ENCODE measurements at places on chromosomes 12 and 14.
A peak's percentile ranks its signal among the peaks of the same experiment; 100 is the strongest.

DNA sequence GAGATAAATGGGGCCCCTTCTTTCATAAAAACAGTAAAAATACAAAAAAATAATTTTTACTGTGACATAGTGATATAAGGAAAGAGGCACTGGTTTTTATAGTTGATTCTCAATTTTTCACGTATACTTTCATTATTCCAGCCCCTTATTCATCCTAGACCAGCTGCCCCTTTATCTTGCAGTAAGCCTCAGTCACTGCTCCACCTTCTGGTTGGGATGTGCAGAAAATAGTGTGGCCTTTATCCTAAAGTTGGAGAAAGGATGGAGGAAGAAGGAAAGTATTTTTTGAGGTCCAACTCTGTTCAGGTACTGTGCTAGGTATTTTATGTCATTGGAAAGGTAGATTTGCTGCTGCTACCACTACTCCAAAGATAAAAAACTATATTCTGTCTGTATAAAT lies 172.7 kb downstream of the ANO6 start:
- DNase-seq = no peak
- no peaks in the 10 kb centered on the region for H3K27me3 ChIP-seq
- H3K27ac ChIP-seq = no peak overlapping the region
- H3K4me1 ChIP-seq = no peaks in the 10 kb centered on the region
- no peak overlapping the region for H3K4me3 ChIP-seq
- peaks cover 52% of the 10 kb centered on the region for H3K36me3 ChIP-seq

- H3K4me1 ChIP-seq = no peaks in the 10 kb centered on the region
- no peak overlapping the region for H3K27ac ChIP-seq
- no peak overlapping the region for H3K4me3 ChIP-seq
- peaks cover 2% of the 10 kb centered on the region for H3K27me3 ChIP-seq
- no peak for DNase-seq
Measured at GRCh38 chr12:5507944-5508343, 76.0 kb downstream of the NTF3 start.

GRCh38 chr12:14931791-14932560 lies 6.4 kb downstream of the ERP27 start:
- H3K27ac ChIP-seq = no peak overlapping the region
- no peak overlapping the region for H3K4me3 ChIP-seq
- peaks cover 70% of the 10 kb centered on the region for H3K36me3 ChIP-seq
- no peaks in the 10 kb centered on the region for H3K4me1 ChIP-seq

GRCh38 chr12:40327535-40327934 lies 102.7 kb downstream of the LRRK2 start:
- H3K27me3 ChIP-seq = no peaks in the 10 kb centered on the region
- no peaks in the 10 kb centered on the region for H3K36me3 ChIP-seq
- no peak overlapping the region for H3K27ac ChIP-seq
- no peaks in the 10 kb centered on the region for H3K4me1 ChIP-seq
- H3K4me3 ChIP-seq = no peak overlapping the region

- H3K4me3 ChIP-seq = no peak overlapping the region
- no peaks in the 10 kb centered on the region for H3K4me1 ChIP-seq
- no peaks in the 10 kb centered on the region for H3K27me3 ChIP-seq
- H3K27ac ChIP-seq = no peak overlapping the region
Measured at GRCh38 chr14:99581374-99581773, 22.6 kb downstream of the CCDC85C start.

DNA sequence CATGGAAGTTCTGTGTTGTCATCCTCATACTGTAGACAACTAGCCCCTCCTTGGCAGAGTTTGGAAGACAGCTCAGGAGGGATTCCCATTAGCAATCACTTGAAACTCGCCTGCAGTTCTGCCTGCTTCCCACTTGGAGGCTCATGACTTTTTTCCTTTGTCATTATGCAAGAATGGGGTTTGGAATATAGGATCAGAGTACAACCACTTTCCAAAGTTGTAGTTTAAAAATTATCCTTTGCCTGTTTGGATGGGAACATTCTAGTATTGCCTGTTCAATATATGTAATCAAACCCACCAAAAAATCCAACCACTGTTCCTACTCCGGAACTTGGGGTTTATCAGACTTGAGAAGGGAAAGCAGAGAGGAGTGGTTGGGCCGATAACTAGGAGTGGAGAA lies 2.1 kb upstream of the GPD1 start:
- no peak for DNase-seq
- no peaks in the 10 kb centered on the region for H3K27me3 ChIP-seq
- H3K36me3 ChIP-seq = peaks cover 44% of the 10 kb centered on the region
- no peak overlapping the region for H3K4me3 ChIP-seq
- no peaks in the 10 kb centered on the region for H3K4me1 ChIP-seq
- no peak overlapping the region for H3K27ac ChIP-seq

DNA sequence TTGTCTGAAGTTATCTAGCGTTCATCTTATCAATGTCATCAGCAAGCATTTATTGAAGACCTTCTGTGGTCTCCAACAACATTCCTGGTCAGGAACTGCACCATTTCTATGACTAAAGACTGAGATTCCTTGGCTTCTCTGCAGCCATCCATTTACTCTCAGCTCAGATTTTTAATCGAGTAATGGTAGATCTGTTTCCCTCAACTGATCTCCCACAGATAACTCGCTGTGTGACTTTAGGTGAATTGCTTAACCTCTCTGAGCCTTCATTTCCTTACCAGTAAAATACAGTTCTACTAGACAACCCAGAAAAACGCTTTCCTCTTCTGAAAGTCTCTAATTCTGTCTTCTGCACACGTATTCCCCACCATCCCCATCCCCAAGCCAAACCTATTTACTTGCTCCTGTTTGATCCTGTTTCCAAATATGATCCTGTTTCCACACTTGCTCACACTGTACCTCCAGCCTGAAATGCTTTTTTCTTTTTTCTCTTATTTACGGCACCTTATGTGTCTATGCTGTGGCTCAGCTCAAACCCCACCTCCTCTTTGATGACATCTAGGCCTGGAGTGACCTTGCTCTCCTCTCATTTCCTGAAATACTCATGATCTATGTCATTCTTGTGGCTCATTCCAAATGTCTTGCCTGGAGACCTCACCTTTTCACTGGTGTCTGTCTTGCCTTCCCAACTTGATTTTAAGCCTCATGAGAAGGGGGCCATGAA lies 21.8 kb downstream of the PLXNC1 start:
- peaks cover 48% of the 10 kb centered on the region for H3K4me1 ChIP-seq
- H3K27me3 ChIP-seq = no peaks in the 10 kb centered on the region
- peaks cover 24% of the 10 kb centered on the region for H3K36me3 ChIP-seq
- H3K4me3 ChIP-seq = no peak overlapping the region

DNA sequence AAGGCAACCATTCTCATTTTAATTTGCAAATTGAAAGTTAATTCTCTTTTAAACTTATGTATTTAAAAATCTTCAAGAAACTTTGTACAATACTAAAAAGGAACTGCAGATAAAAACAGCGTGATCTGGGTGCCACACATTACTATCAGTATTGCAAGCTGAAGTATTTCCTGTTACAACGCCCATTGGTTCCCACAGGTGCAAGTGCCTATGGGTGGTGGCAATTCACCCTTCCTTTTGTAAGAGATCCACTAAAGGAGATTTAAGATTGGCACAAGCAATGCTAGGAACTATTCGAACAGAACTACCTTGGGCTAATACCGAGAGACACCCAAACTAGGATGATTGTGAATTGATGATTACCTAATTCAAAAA lies 13.2 kb downstream of the TAOK3 start:
- H3K4me1 ChIP-seq = peaks cover 37% of the 10 kb centered on the region
- peak; percentile 46 for DNase-seq
- peak overlapping the region; percentile 95 for H3K4me3 ChIP-seq
- H3K27me3 ChIP-seq = no peaks in the 10 kb centered on the region
- peaks cover 14% of the 10 kb centered on the region for H3K36me3 ChIP-seq

- no peak within 1 kb of the TSS for H3K27ac ChIP-seq
- H3K4me1 ChIP-seq = no peaks in the 10 kb centered on the region
- H3K36me3 ChIP-seq = peaks cover 28% of the 10 kb centered on the region
- no peak for DNase-seq
- H3K27me3 ChIP-seq = no peaks in the 10 kb centered on the region
Measured at GRCh38 chr12:4562034-4562657, at the start of gene DYRK4. Gene DYRK4, plus strand, starts transcription at chr12:4562208. Its CDS starts 38 bp downstream, at chr12:4562246.

GRCh38 chr14:34067587-34067986 lies 116.7 kb upstream of the EGLN3 start:
- no peak overlapping the region for H3K4me3 ChIP-seq
- H3K27me3 ChIP-seq = peaks cover 14% of the 10 kb centered on the region
- no peaks in the 10 kb centered on the region for H3K4me1 ChIP-seq
- H3K36me3 ChIP-seq = no peaks in the 10 kb centered on the region
- H3K27ac ChIP-seq = no peak overlapping the region
- DNase-seq = no peak

- no peak for DNase-seq
- H3K36me3 ChIP-seq = peaks cover 5% of the 10 kb centered on the region
- no peak overlapping the region for H3K4me3 ChIP-seq
- H3K4me1 ChIP-seq = no peaks in the 10 kb centered on the region
- H3K27me3 ChIP-seq = no peaks in the 10 kb centered on the region
Measured at GRCh38 chr12:56408799-56409417, 40.3 kb downstream of the TIMELESS start.

DNA sequence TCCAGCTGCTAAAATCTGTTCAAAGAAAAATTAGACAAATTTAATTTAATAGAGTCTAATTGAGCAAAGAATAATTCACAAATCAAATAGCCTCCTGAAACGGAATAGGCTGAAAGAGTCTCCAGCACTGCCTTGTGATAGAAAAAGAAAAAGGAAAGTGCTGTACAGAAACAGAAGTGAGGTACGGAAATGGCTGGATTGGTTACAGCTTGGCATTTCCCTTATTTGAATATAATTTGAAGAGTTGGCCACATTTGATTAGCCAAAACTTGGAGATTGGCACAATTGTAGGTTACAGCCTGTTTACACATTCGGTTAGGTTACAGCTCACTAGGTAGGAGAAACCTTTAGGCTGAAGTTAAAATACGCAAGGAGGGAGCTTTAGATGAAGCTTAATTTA lies 24.8 kb upstream of the PCED1B start:
- H3K4me1 ChIP-seq = no peaks in the 10 kb centered on the region
- H3K4me3 ChIP-seq = no peak overlapping the region
- H3K36me3 ChIP-seq = peaks cover 6% of the 10 kb centered on the region

- H3K36me3 ChIP-seq = no peaks in the 10 kb centered on the region
- DNase-seq = no peak
- H3K27ac ChIP-seq = no peak overlapping the region
- no peaks in the 10 kb centered on the region for H3K4me1 ChIP-seq
- no peak overlapping the region for H3K4me3 ChIP-seq
- no peaks in the 10 kb centered on the region for H3K27me3 ChIP-seq
Measured at GRCh38 chr14:27727251-27727770, 1039.3 kb upstream of the FOXG1 start.
